Activated T-cell treated with anti-CD3 and anti-CD28 coated beads, Interleukin-2, amount 50 U/mL, for 24 hours (primary cell): ENCODE measurements at places on chromosomes 4 and X.

DNA sequence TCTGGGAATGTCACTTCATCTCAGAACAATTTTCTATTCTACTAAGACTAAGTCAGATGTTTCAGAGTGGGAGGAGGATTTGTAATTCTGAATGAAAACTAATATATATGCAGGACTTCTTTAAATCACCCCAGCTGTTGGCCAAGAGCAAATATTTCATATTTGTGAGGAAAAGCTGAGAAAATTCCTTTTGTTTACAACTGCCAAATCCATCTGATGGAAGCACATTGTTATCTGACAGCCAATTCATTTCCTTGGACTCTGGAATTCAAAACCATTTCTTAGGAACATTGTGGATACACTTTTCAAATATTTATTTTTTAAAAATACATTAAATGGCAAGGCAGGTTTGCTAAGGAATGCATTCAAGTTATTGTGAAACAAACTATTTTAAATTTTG, 8.0 kb downstream of the SLIT2 start:
- DNase-seq = no peak

- DNase-seq = no peak
Observed at GRCh38 chr4:155496294-155496626, 119.5 kb upstream of the MAP9 start.

- no peak for DNase-seq
Observed at GRCh38 chr4:105280338-105281123, 133.9 kb downstream of the TET2 start.

DNA sequence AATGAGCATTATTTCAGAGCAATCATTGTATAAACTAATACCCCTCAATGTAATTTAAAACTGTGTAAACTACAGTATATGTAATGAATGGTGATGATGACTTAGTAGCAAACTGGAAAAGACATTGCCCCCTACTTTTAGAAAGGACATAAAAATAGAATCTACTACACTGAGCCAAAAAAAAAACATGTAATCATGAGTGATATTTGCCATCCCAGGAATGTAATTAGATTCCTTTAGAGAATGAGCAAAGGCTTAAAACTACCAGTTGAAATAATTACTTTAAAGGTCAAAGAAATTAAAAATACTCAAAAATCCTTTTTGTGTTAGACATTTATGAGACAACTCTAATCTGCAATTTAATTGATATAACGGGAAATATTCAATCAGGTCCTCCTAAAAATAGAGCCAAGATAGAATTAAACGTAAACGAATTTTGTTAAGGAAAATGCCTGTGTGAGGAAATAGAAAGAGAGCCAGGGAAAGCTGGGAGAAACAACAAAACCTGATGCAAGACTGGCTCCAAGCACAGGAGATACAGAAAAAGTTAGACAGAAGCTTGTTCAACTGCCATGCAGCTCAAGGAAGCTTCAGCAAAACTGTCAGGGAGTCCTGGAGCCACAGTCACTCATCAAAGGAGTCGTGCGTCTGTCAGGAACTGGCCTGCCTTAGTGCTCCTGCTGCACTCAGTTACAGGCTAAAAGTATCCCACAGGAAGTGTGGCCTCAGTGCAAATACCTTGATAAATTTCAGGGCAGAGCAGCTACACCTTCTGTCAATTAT, 655.7 kb upstream of the INTU start:
- no peak for DNase-seq

DNA sequence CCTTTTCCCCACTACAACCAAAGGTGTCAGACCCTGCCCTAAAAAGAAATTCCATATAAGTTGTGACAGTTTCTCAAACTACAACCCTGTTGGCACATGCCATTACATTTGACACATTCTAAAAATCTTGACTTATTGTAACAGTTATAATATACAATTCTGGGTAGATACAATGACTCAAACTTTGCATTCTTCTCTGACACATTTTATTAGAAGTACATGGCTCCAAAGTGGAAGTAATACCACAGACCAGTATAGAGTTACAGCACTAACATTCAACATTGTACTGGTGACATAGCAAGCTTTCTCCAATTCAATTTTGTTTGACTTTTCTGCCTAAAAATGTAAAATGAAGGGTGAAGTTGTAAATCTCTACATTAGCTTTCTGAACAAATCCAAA, 196.6 kb upstream of the ETNPPL start:
- no peak for DNase-seq

- DNase-seq = no peak
Observed at GRCh38 chr4:1235381-1236102, 13.4 kb downstream of the CTBP1 start.

GRCh38 chr4:148006001-148006400, 274.1 kb downstream of the ARHGAP10 start:
- no peak for DNase-seq

DNA sequence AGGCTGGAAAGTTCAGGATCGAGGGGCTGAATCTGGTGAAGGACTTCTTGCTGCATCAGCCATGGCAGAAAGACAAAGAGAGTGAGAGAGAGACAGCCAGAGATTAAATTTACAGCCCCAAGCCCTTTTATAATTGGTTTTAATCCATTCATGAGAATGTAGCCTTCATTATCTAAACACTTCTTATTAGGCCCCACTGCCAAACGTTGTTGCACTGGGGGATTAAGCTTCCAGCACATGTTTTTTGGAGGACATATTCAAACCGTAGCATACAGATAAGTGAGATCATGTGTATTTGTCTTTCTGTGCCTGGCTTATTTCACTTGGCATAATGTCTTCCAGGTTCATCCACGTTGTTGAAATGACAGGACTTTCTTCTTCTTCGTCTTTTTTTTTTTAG, 524.7 kb downstream of the SPRY1 start:
- no peak for DNase-seq

- DNase-seq = no peak
Observed at GRCh38 chr4:1137850-1138249, 24.5 kb upstream of the RNF212 start.

DNA sequence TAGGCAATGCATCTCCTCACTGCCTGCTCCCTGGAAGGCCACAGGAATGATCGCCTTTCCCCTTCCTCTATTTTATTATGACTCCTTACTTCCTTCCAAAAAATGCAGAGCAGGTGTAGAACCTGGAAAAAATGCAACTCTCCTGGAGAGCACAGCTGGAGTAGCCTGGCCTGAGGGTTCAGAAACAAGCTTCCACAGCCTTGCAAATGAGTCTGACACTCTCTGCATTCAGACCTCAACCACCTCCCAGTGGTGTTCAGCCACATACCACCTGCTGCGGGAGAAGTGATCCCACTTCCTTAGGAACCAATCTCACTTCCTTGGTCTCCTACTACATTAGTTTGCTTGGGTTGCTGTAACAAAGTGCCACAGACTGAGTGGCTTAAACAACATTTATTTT, 368.1 kb upstream of the NOCT start:
- DNase-seq = no peak
